Lung microvascular endothelial cell (primary cell): ENCODE measurements at places on chromosomes 6 and 20. TPM values are rescaled to one million over a fixed set of nuclear protein-coding genes. Genes with fewer than 3 reads are reported as not detected.

The ASIP gene
- total RNA-seq: not detected in 2 replicates

The PERP gene
- 21.6 and 24.0 TPM in 2 replicates for total RNA-seq

The DZANK1 gene
- 0.40 and 0.44 TPM in 2 replicates for total RNA-seq

The CDH26 gene
- 0.22 and 0.40 TPM in 2 replicates for total RNA-seq

- DNase-seq: no peak
Observed at GRCh38 chr6:106518748-106519147, 110.5 kb downstream of the RTN4IP1 start.

- DNase-seq: no peak
Observed at GRCh38 chr6:111381123-111381522, 101.9 kb downstream of the REV3L start.

DNA sequence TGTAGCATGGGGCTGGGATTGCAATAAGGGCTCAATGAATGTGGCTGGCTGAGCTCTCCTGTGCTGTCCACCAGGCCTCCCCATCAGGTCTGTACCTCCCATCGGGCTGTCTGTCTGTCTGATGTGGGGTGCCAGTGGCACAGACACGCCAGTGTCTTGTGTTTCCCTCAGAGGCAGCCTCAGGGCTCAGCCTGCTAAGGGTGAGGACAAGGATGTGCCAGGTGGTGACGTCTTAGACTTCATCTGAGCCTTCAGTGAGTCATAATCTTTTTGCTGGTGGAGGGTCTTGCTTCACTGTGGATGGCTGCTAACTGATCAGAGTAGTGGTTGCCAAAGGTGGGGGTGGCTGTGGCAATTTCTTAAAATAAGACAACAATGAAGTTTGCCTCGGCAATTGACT, 194.7 kb downstream of the NRN1 start:
- DNase-seq: no peak

- DNase-seq: no peak
Observed at GRCh38 chr20:63804308-63804636, 26.8 kb downstream of the ZBTB46 start.

DNA sequence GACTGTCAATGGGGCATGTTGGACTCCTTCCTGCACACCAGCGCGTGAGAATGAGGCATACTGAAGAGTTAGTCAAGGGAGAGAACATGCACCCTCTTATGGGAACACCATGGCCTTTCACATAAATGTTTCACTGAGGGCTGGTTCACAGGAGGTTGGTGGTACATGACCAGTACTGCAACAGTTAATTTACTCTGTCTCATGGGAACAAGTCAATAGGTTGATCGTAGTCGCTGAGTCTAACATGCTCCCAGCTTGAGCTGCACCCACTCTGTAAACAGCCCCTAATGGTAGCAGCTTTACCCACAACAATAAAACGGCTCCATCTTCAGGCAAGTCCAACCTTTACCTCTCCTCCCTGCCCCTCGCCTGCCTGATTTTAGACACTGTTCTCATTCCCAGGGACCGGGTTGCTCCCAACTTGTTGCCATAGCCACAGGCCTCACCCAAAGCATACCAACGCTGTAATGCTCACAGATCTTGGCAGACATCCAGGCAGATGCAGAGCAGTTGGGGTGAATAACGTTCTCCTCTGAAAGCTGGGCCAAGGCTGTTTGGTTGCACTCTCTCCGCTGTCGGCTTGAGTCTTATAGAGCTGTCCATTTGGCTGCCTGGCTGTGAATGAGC, 111.3 kb downstream of the LY86 start:
- peak; percentile 74 for DNase-seq

- DNase-seq: peak; percentile 90
Observed at GRCh38 chr6:49606721-49607390, 29.8 kb downstream of the RHAG start.

DNA sequence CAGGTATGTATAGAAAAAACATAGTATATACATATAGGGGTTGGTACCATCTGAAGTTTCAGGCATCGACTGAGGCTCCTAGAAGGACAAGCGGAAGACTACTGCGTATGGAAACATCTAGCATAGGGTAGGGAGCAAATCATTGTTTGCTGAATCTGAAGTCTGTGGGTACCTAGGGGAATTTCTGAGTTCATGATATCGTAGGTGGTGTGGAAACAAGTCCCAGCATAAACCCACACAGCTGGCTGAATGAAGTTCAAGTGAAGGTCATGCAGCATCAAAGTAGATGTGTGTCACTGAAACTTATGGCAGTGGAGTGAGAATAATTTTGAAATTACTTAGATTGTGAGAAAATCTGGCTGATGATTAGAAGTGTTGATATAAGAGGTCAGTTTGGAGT, 39.4 kb downstream of the MAP7 start:
- no peak for DNase-seq

DNA sequence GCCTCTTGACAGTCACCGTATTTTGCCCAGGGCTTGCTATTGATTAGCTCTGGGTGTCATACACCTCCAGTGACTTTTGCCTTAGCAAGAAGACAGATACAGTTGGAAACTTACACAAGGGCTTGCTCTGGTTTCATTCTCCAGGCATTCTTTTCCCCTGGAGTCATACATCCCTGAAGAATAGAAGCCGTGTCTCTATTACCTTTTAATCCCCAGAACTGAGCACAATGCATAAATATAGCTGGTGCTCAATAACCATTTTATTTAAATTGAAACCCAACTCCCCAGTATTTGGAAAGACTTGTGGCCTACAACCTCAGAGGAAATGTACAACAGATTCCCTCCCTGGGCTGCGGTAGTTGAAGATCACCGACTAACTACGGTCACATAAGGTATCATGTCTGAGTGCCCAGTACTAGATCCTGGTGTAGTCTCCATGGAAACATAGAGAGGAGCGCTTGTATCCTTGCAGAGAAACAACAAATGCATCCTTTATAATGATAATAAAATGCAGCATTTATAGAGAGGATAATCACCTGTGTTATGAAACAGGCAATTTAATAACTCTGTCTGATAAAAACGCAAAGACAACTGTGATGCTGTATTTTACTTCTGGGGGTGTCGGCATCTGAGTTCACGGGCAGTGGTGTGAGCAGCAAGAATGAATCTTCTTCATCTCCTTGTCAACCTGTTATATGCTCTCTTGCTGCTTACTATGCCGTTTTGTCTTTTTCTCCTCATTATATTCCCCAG, 401.2 kb upstream of the AGPAT4 start:
- no peak for DNase-seq

DNA sequence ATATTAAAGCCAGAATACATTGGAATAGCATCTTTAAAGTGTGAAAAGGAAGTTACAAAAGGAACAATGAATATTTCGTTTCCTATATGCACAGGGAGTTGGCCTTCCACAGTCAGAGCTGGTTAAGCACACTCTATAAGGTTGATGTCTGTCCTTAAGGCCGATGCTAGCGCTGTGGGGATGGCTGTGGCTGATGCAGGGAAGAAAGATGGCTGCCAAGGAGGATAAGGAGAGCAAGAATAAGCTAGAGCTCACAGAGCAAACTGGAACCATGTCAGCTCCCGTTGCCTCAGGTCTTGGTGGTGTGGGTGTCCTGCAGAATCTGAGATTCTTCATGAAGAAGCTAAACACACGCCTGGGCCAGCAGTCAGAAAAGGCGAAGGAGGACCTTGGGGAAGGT, 20.8 kb upstream of the STX11 start:
- DNase-seq: no peak

GRCh38 chr20:47717421-47717820, 67.9 kb downstream of the SULF2 start:
- peak; percentile 53 for DNase-seq

GRCh38 chr6:82955841-82956240, 109.8 kb downstream of the UBE3D start:
- peak; percentile 11 for DNase-seq

DNA sequence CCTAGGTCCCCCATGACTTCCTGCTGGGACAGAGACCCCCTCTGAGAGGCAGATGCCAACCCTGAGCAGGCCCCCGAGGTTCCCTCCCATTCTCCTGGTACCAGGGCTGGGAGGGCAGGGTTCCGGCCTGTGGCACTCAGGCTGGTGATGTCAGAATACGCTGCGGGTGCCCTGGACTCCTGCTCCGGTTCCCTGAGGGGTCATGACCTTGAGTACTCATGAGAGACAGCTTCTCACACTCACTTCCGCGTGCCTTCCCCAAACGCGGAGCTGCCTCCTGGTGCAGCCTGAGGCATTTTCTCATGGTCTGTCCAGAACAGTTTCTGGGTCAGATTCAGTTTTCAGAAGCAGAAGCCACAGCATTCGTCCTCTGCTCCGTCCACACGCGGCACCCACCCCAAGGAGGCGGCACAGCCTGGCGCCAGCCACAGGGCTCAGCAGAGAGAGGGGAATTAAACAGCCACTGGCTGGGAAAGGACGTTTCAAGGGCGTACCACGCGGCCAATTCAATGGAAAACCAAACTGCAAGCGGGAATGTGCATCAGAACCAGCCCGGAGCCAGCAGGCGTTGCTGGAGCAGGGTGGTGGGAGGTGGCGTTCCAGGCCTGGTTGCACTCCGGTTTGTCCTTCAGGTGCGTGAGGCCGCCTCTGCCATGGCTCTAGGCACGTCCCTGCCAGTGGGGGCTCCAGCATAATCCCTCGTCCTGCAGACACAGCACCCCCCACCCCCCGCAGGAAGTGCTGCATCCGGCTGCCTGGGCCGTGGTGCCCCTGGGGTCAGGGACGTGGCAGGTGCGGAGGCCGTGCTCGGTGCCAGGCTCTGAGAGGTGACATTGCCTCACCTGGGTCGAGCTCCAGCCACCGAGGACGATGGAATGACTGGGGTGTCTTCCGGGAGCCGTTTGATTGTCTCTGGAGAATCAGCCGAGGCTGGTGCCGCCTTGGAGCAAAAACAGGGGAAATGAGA, 58.3 kb upstream of the BHLHE23 start:
- no peak for DNase-seq

- no peak for DNase-seq
Observed at GRCh38 chr6:51953246-51953645, 134.2 kb downstream of the PKHD1 start.
